SHP77 (cell line): ENCODE measurements at places on chromosomes 2 and 18.

- no peak for DNase-seq
Observed at GRCh38 chr2:176769499-176770370, 442.9 kb upstream of the HNRNPA3 start.

- DNase-seq, result no peak
Observed at GRCh38 chr2:240468303-240469238, 33.1 kb downstream of the GPC1 start.

DNA sequence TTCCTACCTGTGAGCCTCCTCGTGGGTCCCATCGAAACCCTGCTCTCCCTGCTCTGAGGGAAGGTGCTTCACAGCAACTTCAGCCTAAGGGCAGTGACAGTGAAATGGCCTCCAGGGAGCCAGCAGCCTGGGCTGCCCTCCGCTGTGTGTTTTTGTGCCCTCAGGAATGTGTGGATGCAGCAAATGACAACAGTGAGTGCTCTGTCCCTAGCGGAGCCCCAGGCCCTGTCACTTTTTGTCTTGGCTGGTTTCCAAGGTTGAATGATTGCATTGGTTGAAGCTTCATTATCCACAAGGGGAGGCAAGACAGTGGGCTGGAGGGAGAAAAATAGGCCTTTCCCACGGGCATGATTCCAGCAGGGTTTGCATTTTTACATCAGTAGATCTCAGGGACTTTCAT lies 42.9 kb downstream of the STON1 start:
- DNase-seq, result peak; percentile 11

DNA sequence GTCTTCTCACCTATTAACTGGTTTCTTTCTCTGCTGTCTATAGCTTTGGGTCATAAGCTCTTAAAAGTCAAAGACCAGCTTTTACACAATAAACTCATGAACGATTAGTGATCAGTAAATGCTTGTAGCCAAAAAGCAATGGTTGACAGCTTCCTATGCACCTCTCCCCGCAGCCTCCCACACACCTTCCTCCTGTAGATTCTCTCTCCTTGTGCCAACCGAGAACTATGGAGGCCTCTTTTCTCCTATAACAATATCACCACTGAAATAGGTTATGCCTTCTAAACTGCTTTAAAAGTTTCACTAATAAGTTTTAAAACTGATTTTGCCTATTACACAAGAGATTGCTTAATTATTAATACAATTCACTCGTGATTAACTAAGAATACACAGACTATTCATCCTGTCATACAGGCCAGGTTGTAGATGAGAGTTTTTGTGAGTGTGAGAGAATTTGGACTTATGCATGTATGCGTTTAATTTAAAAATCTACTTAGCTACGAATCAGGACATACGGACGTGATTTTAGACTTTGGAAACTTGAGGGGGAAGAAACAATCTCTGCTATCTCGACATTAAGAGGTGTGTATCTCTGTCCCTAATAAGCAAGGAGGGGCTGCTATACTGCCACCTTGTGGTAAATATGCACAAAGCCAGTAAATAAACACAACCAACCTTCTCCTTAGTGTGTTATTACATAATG lies 229.1 kb upstream of the RBBP8 start:
- DNase-seq, result peak; percentile 56
